ENCODE measurements at places on chromosomes 4 and X. TPM values are rescaled to one million over a fixed set of nuclear protein-coding genes. Genes with fewer than 3 reads are reported as not detected.

The PAGE4 gene
- not detected for total RNA-seq

The GYPE gene
- not detected for total RNA-seq

The SYTL4 gene
- total RNA-seq = 0.88 TPM

The PCDH18 gene
- total RNA-seq = 59.9 TPM

The PCSK1N gene
- 5.4 TPM for total RNA-seq

The MAGEA9B gene
- total RNA-seq = not detected

The GRPR gene
- total RNA-seq = 0.13 TPM

The TREX2 gene
- 1.5 TPM for total RNA-seq

The DMRTC1 gene
- total RNA-seq = not detected

The DGKK gene
- total RNA-seq = not detected

The YY2 gene
- 0.68 TPM for total RNA-seq

The CSAG3 gene
- total RNA-seq = not detected

The CSAG2 gene
- not detected for total RNA-seq

The TMSB15C gene
- total RNA-seq = 3.4 TPM

Data from myocyte (in vitro differentiated cells).